ENCODE measurements at places on chromosomes 1 and 21.

DNA sequence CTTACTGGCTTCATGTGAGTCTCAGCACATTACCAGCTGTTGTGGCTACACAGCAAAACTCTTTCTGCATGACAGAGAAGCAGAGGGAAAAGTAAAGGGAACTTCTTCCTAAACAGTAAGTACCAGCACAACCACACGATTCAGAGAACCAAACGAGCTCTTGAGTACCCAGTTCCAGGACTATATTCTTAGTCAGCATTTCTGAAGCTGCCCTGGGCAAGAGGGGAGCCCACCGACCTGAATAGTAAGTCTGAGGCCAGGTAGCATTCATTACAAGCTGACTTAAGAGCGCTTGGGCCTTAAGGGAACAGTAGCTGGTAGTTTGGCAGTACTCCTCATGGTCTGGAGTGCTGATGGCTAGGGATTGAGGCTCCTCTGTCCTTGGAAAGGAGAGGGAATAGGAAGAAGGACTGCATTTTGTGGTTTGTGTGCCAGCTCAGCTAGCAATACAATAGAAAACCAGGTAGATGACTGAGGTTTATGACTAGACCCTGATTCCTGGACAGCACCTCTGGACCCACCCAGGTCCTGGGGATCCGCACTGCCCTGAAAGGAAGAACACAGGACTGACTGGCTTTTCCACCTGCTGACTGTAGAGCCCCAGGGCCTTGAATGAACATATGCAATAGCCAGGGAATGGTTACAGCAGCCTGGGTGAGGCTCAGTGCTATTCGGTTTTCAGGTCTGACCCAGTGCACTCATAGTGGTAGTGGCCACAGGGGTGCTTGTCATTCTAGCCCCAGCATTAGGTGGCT is 396.8 kb upstream of the PRMT6 start:
- no peak for DNase-seq

GRCh38 chr21:34320011-34320410 is 43.8 kb upstream of the KCNE2 start:
- DNase-seq = no peak

DNA sequence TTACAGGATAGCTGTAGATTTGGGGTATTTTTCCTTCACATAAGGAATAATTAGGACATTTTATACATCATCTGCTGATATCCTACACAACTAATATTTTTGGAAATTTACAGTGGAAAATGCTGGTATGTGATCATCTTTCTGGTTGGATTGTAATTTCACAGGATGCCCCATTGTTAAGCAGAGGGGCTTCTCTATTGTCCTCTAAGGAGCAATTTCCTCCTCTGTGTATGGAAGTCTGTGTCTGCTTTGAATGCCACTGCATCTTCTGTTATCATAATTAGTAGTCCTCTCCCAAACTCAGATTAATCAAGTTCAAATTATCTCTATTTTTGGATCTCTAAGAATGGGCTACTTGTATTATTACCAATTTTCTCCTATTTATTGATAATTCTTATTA is 988.1 kb upstream of the B3GALT2 start:
- no peak for DNase-seq

GRCh38 chr21:26965907-26966581 is 844 bp downstream of the ADAMTS5 start:
- no peak for DNase-seq

DNA sequence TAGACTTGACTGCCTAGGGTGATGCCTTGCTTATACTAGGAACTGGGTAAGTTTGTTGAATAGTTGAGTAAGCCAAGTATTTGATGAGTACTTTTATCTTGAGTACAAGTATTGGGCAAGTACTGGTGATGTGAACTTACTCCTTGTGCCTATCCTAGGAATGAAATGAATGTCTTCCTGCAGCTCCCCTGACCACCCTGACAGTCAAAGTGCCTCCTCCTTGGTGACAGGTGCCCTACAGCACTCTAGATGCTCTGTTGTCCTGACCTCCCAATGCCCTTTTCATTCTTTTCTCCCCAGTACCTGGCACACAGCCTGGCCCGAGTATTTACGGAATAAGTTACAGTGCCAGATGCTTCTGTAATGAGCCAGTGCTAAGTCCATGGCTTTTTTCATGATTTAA is 25.5 kb downstream of the PCSK9 start:
- DNase-seq = no peak

DNA sequence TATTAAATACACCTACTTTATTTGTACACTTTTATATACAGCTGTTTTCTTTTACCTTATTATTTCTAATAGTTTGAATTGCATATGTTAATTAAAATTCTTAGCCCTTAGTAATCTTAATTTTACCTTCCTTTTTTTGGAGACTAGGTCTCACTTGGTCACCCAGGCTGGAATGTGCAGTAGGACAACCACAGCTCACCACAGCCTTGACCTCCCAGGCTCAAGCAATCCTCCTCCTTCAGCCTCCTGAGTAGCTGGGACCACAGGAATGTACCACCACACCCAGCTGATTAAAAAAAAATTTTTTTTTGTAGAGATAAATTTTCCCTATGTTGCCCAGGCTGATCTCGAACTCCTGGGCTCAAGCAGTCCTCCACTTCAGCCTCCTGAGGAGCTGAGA is 15.0 kb upstream of the SDC3 start:
- DNase-seq = no peak

DNA sequence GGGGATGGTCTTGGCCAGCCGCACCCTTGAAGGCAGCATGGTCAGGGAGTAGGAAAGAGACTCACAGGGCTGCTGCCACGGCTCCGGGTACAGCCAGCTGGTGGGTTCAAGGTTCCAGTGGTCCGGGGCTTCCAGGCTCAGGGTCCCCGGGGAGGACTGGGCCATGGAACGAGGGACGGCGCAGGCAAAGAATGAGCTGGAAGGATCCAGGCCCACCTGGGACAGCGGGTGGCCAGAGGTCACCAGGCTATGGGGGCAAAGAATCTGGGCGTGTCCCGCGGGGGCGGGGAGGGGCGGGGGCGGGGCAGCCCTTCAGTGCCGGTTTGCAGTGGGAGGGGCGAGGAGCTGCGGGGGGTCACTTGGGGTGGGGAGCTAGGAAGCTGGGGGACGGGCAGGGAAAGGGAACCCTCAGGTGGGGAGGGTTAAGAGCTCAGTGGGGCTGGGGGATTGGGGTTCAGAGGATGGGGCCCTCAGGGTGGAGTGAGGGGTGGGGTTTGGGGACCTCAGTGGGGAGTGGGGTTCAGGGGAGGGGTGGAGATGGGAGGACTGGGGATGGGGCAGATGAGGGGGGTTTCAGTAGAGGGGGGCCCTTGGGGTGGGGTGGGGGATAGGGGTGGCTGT is at the start of gene DNMT3L:
TSS of gene DNMT3L (minus strand) at position 223 of the 621 bp plus-strand sequence. CDS start 638 bp downstream, outside the sequence.
- no peak for DNase-seq

GRCh38 chr1:41428738-41429640 is 55.5 kb downstream of the EDN2 start:
- no peak for DNase-seq

GRCh38 chr1:72557446-72558049 is 275.2 kb upstream of the NEGR1 start:
- no peak for DNase-seq

- DNase-seq = no peak
Measured at GRCh38 chr21:42026082-42026435, 15.9 kb upstream of the ZBTB21 start.

DNA sequence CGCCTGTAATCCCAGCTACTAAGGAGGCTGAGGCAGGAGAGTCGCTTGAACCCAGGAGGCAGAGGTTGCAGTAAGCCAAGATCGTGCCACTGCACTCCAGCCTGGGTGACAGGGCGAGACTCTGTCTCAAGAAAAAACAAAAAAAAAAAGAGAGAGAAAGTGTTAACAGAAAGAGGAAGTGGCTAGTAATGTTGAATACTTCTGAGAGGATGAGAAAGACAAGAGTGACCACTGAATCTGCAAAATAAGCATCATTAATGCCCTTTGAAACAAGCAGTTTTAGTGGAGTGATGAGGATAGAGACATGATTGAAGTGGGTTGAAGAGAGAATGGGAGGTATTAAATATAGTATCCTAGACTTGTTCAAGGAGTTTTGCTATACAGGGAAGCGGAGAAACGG is 11.7 kb downstream of the MPZ start:
- no peak for DNase-seq

GRCh38 chr1:155120253-155120652 is 7.4 kb upstream of the EFNA1 start:
- DNase-seq = no peak

GRCh38 chr21:39125752-39126485 is 57.3 kb downstream of the PSMG1 start:
- DNase-seq = no peak

DNA sequence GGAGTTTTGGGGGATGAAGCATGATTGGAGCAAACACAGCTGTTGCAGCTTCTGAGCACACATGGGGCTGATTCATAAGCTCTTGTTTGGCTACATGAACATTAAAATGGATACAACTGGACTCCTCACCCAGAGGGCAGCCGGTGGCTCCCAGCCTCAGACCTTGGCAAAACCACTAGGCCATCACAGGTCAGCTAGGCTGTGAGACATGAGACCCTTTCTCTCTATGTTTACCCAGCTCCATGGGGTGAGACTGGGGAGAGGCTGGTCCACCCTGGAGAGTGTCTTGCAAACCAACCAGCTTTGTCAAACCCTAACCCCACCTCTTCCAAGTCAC is 388.7 kb downstream of the PTPRU start:
- no peak for DNase-seq

DNA sequence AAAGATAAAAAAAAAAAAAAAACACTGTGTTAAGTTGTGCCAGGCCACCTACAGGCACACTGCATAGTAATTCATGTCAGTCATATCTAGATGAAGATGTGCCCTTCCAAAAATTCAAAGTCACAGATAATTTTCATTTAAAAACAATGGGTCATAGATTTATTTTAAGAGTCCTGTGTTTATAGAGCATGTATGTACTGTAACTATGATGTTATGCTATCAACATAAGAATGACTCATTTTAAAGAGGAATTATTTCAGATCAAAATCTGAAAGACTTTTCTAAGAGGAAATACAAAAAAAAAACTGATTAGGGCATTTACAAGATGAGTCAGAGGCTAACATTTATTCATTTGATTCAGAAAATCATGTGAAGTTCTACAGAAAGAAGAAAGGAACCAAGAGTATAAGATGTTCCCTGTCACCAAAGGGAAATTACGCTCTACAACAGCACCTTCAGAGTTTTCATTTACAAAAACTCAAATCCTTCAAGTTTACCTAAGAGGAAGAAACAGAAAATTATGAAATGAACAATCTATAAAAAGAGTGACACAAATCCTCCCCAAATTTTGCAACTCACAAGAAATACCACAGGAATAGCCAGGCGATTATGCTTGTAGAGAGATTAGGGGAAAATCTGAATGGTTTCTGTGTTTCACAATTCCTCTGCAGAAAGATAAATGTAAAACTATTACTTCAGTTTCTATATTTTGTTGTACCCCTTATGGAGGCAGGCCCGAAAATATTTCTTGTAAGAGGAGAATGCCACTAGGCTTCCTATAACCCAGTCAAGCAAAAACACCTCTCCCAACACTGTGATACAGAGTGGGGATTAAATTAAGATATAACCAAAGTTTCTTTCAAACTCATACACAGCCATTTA is 13.8 kb downstream of the TP53BP2 start:
- DNase-seq = no peak

GRCh38 chr1:37429029-37429428 is 45.4 kb upstream of the ZC3H12A start:
- no peak for DNase-seq

DNA sequence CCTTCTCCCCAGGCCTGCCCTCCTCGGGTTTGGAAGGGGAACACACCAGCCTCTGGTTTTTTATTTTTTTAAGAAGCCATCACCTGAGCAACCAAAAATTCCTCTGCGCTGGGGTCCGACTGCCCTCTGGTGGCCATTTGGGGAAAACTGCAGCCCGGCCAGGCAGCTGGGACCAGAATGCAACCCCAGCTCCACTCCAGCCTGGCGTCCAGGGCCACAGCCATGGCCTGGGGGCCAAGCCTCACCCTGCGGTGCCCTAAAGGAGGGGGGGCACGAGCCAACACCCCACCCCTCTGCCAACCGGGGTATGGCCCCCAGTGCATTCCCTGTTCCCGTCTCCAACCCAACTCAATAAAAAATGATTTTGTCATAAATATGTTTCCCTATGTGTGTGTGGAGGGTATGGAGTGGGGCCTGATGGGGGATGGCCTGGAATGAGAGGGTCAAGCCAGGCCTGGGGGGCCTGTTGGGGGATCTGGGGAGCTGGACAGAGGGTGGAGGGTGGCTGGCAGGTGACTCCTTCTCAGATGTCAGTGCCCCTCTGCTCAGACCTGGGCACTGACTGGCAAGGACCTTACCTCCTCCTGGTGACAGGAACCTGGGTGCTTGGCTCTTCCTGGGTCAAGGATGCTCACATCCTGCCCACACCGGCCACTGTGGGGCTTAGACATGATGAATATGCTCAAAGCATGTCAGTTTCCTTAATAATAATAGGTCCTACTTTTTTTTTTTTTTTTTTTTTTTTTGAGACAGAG is 3.2 kb downstream of the GPR3 start:
- peak; percentile 70 for DNase-seq

- no peak for DNase-seq
Measured at GRCh38 chr1:245942856-245943255, 564.2 kb downstream of the SMYD3 start.

DNA sequence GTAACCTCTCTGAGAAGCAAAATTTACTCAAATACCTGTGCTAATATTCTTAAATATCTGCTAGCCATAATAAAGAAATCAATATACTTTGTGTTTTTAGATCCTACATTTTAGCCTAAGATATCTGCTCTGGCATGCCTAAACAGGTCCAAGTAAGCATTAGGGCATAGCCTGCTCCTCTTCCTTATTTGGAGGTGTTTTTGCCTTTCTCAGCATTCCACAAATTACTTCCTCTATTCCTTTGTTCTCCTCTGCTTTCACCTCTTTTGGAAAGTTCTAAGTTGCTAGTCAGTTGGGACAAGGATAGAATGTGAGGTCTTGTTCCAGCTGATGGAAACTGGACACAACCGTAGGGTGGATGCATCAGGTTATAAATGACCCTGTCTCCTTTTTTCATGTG is 7.2 kb upstream of the OR10X1 start:
- no peak for DNase-seq

DNA sequence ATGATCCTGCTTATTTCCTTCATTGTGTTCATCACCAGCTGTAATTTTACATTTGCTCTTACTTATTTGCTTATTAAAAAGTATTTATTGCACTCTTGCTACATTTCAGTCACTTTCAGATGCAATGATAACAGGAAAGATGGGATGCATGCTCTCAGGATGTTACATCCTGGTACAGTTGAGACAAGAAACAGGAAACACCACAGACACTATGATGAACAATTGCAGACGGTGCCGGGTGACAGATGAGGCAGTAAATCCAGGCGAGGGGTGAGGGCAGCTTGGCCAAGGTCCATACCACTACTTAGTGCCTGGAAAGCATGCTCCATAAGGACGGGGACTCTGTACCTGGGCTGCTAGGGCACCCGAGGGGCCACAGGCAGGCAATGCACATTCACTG is 156.6 kb upstream of the RAB4A start:
- no peak for DNase-seq

All from caudate nucleus (tissue), 63 donors.